Mucosa of descending colon (tissue), 3 donors: ENCODE measurements at places on chromosomes 1 and 21.

DNA sequence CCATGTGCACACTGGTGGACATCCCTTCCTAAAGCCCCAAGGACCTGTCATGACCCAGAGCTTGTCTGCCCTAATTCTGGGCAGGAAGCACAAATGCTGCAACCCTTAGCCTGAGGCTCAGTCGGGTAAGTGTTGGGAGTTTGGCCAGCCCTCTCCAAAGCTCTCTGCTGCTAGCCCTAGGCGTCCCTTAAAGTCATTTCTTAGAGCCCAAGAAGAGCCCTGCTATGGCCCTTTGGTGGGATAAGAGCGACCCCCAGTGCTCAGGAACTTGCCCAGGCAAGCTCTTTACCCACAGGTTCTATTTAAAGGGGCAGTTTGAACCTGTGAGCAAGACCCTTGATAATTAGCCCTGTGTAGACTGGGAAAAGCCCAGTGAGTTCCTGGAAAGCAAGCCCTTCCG is 356.8 kb downstream of the RRAGC start:
- no peak for DNase-seq

DNA sequence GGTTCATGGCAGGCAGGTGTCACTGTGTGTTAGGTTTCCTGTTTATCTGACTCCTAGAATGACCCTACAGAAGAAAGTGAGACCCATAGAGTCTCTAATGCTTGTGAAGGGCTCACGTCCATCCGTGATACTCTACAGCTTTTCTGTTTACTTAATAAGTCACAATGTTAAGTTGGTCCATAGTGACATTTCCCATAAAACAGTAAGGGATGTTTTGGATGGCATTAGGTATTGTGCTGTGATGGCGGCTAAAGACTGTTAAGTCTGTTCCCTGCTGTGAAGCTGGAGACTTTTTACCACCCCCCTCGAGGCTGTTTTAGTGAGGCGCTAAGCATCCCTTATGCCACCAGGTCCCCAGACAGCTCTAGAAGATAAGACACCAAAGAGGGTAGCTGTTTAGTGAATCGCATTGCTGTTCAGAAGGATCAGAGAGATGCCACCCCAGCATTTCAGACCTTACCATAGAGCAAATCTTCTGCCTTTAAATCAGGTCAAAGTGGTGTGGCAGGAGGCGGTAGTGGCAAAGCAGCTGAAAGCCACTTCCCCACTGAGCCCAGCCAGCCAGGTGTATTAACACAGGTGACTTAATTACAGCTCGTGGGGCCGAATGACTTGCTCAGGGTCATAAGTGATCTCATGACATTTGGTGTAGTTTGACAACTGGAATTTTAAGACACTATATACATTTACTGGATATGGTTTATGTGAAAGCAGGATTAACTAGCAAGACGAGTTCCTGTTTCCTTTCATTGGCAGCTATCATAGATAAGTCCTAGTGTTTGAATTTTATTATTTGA is 25.0 kb downstream of the SLC37A1 start:
- no peak for DNase-seq

DNA sequence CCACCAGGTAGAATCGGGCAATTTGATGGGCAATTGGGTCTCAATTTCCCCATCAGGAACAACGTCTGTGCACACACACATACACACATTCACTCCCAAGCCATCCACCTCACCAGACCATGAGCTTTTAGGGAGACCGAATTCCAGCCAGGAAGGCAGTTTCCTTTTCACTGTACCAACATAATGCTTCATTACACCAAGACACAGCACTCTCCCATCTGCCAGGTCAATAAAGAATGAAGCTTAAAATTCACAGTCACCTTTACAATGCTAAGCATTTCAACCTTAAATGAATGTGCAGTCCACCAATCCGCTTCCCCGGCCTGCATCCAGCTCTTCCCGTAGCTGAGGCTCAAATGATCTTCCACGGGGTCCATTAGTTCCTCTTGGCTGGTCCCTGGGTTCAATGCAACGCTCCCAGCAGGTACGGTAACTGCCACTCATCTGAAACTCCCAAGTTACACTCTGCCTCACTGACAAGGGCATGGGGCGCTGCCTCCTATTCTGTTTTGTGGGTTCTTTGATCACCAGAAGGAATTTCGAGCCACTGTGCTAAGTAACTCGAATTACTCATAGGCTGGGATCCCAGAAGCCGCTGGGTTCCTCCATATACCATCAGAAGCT is 105.0 kb downstream of the SIM2 start:
- DNase-seq, result no peak

GRCh38 chr1:170321113-170321512 is 175.4 kb downstream of the NTMT2 start:
- no peak for DNase-seq

DNA sequence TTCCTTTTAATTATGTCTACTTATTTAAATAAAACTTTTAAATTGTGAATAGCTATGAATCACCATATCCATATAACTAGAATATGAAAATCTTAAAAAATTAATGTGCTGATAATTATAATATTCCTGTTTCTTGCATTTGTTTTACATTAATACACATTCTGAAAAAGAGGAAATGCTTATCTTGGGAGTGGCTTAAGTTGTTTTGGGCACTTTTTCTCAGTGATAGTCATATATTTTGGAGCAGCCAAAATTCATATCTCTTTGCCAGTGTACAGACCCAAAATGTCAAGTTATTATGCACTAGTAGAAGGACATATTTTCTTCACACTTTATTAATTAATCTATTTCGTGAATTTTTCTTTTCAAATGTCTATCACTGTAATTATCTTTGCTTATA is 838.5 kb downstream of the USP25 start:
- no peak for DNase-seq

GRCh38 chr1:191912517-191912916 is 245.7 kb upstream of the RGS18 start:
- no peak for DNase-seq

DNA sequence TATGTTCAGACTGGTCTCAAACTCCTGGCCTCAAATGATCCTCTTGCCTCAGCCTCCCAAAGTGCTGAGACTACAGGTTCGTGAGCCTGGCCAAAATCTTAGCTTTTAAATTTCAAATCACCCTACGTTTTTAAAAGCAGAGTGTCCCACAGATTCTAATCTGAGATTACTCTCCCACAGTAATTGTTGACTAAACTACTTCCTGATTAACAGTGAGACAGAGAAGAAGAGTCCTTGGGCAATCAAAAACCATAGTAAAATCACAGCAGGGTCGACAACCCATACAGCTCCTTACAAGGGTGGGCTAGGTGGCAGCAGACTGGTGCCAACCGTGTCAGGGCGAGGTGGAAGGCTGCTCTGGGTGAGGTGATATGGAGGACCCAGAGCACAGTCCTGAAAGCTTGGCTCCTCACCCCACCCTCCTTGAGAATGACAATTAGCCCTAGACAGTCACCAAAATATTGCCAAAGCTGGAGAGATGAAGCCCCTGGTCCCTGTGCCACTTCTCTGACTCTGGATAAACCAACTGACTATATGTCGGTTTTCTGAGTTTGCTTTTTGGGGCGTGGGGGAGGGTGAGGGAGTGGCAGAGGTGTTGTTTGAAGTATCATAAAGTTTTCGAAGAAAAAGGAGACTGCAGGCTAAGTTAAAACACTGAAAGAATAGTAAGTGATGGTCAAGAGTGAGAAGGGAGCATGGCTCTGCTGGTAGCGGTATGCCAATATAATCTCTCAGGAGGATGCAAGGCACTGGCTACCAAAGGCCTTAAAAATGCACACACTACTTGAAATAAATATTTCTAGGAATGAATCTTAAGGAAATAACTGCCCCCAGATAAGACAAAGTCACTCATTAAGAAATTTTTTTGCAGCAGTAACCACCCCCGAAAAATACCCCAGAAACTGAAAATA is 86.8 kb downstream of the SLC45A1 start:
- DNase-seq, result no peak

DNA sequence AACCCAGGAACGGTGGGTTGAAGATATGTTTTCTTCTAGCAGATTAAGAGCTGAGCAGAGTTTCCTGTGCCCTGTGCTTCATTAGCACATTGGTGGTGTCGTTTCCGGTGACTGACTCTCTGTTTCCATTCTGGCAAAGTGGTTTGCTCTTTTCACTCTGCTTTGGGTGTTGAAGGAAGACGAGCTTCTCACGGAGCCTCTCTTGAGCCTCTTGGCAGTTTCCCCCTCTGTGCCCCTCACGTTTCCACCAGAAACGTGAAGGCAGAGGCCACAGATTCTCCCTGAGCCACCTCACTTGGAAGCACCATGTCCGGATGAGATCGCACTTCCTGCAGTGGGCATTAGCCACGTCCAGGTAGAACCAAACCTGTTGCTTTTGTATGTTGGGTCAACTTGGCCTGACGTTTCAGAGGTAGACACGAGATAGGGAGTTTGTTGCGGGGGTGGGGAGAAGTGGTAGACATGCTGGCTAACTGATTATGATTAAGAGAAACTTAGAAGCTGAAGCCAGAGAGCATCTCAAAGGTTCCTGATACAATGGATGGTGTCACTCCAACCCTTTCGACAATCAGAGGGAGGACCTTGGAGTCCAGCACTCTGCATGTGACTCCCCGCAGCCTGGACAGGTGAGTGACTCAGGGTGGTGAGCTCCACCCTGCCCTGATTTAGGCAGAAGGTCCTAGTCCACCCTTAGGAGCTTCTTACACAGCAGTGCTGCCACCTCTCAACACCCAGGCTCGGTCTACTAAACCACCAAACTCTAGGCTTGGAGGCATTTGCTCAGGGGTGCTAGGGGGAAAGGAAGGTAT is at the start of gene LAX1:
TSS of gene LAX1 (plus strand) at position 155 of the 809 bp plus-strand sequence. CDS start at position 538, 383 bp downstream.
- DNase-seq, result peak; percentile 56

DNA sequence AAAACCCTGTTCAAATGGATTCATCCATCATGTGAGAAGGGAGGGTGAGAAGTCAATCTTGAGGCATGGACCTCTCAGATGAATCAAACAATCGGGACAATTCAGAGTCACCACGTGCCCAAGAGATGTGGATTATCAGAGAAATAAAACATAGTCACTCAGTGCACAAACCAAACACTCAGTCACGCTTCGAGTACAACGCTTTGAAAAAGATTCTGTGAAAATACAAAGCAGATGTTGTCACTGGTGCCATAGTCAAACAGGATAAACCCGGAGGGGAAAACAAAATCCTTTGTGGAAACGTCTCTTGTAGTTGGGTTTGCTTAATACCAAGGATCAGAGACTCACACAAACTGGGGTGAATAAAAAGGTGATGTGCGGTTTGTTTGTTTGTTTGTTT is 188.4 kb downstream of the RRAGC start:
- DNase-seq, result no peak

GRCh38 chr1:247905181-247905580 is 9.8 kb downstream of the OR2W3 start:
- no peak for DNase-seq

GRCh38 chr1:39346872-39347271 is 142.4 kb downstream of the MACF1 start:
- DNase-seq, result no peak

- no peak for DNase-seq
These were observed 5.7 kb upstream of the IL10 start for GRCh38 chr1:206778031-206778430.

DNA sequence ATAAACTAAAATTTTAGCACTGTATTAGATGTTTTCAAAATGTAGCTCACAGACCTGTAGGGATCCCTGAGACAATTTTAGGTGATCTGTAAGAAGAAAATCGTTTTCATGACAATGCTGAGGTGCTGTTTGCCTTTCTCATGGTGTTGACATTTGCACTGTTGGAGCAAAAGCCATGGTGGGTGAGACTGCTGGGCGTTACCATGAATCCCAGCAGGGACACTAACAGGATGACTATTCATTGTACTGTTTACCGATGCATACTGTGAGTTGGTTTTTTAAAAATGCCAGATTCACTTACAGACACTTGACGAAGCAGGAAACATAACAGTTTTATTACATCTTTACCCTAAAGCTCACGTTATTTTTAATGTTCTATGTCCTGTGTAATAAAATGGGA is 468.5 kb downstream of the PCP4 start:
- no peak for DNase-seq

DNA sequence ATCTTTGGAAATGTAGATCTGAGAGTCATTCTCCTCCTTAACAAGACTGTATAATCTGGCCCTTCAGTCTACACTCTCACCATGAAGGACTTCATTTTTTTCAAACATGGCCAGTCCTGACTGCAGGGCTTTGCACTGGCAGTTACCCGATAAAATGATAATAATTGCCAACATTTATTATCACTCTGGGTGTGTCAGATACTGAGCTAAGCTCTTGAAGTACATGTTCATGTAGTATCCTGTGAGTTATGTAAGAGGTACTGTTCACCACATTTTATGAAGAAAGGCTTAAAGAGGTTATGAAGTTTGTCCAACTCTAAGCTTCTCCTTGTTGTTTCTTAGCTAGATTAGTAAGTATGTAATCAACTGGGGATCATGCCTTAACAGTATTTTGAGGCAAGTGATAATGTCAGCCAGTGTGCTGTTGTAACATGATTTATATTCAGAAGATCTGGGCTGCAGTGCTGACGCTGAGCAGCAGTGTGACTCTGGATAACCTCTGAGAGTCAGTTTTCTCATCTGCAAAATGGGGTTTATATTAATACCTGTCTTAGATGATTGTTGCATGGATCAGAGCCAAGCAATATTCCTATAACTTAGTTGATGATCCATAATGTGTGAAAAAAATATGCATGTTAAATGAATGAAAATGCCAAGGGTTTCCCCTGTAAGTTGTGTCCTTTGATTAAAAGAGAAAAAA is 42.1 kb upstream of the LEPR start:
- no peak for DNase-seq

- peak; percentile 18 for DNase-seq
These were observed 55.0 kb downstream of the WNT9A start for GRCh38 chr1:227892489-227893299.

GRCh38 chr1:36471830-36472641 is 7.9 kb upstream of the MRPS15 start:
- no peak for DNase-seq

DNA sequence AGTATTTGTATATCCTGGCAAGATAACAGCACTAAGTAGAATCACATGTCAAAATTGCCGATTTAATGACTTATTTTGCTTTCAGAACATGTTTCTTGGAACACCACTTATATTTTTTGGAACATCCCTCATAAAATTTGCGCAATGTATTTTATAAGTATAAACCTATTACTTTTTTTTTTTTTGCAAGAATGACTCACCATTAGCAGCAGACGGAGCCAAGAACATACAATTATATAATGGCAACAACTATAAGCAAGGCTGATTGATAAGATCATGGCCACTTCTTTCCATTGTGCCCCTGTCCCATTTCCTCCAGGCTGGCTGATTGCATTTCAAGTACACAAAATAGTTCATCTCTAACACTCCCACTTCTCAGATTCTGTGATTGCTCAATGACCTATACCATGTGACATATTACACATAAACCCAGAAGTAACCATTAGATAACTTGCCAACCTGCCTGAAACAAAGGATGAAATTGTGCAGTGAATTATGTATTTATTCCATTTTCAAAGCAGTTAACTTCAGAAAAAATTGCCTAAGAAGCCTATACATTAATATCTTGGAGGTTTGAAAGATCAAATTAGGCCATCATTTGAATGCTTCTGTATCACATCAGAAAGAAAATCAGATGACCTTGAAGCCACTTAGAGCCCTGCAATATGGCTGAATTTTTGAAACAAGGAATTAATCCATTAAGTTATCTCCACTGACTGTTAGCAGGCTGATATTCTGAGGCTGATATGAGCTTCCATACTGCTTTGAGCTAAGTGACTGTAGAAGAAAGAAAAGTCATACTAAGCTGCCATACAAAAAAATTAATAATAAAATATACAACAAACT is 77.8 kb upstream of the PRMT6 start:
- no peak for DNase-seq
